ENCODE measurements at places on chromosomes 16 and 17. TPM values are rescaled to one million over a fixed set of nuclear protein-coding genes. Genes with fewer than 3 reads are reported as not detected.

Gene TMEM132E
- 0.25 TPM for total RNA-seq

Gene PLD2
- total RNA-seq, result 28.5 TPM

Gene KIAA0513
- 47.7 TPM for total RNA-seq

Gene NDUFAF8
- total RNA-seq, result 202 TPM

Gene TBKBP1
- total RNA-seq, result 14.1 TPM

- no peak for ATAC-seq
These were observed 4.9 kb downstream of the TBX2 start for GRCh38 chr17:61404663-61404912.

DNA sequence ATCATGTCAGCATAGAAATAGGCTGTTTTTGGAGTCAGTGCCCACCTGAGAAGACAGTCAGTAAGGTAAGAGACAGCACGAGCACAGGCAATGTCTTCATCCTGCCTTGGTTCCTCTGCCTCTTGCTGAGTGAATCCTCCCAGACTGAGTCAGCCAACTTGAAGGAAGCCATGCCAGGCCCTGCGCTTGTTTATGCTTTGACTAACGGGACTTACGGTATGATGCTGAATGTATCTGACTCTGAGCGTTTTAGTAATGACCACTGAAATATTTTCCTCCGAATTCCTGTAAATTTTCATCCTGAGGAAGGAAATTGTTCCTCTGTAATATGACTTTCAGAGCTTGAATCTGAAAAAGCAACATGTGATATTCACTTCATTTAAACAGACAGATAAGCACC is 18.0 kb downstream of the C17orf67 start:
- ATAC-seq, result no peak

DNA sequence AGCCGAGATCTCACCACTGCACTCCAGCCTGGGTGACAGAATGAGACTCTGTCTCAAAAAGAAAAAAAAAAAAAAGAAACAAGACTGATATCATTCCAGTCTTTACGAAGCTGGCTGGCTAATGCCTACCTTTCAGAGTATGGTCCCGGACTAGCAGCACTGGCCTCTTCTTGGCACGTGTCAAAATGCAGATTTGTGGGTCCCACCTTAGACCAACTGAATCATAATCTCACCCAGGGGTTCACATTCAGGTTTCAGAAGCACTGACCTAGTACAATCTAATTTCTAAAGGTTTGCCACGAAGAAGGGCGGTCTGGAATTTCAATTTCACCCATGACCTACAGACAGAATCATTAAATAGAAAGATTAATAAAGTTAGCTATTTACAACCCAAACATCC is 43.4 kb upstream of the GRIN2A start:
- ATAC-seq, result no peak

DNA sequence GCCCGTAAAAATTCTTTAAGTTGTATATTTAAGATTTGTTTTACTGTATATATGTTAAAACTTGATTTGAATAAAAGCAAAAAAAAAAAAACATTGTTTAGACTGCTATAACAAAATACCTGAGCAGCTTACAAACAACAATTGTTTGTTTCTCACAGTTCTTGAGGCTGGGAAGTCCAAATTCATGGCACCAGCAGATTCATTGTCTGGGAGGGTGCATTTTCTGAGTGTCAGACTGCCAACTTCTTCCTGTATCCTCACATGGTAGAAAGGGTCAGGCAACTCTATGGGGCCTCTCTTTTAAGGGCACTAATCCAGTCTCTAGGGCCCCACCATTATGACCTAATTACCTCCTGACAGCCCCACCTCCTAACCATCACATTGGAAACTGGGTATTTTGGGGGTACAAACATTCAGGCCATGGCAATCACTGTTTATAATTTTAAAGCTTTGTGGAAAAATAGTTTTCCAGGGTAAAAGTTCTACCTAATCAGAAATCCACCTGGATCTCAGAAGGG is 281.4 kb downstream of the SLC39A11 start:
- ATAC-seq, result no peak

DNA sequence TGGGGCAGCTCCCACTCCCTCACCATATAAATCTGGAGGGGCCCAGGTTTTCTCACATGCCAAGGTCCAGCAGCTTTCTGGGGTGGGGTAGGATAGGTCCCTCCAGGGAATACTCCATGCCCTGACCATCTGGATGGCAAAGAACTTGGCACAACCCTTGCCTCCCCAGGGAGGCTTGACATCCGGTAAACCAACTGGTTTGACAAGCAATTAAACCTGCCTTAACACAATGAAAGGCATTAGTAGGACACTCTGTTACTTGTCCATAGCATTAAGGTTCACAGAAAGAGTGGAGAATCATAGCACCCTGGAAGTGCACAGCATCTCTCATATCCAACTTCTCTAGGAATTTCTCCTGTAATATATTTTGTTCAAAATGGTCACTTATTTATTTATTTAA is 63.9 kb upstream of the MAF start:
- no peak for ATAC-seq

DNA sequence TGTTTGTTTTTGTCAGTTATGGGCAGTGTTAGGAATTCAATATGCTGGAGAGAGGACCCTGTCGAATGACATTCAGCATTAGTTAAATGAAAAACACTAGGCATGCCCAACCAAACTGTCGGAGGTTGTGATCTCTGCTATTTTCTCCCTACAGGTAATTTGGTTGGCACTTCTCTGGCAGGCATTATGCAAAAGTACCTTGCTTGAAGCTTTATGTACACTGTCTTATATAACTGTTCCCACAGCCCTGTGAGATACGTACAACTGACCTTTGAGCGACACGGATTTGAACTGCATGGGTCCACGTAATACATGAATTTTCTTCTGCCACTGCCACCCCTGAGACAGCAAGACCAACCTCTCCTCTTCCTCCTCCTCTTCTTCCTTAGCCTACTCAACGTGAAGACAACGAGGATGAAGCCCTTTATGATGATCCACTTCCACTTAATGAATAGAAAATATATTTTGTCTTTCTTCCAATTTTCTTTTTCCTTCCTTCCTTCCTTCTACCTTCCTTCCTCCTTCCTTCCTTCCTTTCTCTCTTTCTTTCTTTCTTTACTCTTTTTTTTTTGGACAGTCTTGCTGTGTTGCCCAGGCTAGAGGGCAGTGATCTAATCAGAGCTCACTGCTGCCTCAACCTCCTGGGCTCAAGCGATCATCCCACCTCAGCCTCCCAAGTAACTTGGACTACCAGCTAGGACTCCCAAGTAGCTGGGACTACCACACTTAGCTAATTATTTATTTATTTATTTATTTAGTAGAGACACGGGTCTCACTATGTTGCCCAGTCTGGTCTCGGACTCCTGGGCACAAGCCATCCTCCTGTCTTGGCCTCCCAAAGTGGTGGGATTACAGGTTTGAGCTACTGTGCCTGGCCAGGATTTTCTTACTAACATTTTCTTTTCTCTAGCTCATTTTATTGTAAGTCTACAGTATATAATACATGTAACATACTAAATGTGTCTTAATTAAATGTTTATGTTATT is 77.3 kb downstream of the WIPI1 start:
- no peak for ATAC-seq

- no peak for ATAC-seq
These were observed 2.1 kb upstream of the MFAP4 start for GRCh38 chr17:19388791-19389785.

DNA sequence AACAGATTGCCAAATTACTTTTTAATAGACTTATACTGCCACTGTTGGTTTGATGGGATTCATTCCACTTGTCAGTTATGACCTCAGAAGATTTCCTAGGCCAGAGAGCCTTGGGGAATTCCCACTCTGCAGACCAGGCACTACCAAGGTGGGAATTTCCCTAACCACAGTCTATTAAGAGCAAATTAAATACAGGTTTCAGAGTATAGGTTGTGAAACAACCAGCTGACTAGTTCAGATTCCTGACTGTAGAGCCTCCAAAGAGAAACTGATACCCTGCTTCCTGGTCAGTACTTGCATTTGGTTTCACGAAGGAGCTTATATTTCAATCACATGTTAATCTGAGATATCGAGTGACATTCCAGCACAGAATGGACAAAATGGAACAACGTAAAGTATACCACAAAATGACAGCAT is 186.5 kb downstream of the STX8 start:
- ATAC-seq, result peak; percentile 98

DNA sequence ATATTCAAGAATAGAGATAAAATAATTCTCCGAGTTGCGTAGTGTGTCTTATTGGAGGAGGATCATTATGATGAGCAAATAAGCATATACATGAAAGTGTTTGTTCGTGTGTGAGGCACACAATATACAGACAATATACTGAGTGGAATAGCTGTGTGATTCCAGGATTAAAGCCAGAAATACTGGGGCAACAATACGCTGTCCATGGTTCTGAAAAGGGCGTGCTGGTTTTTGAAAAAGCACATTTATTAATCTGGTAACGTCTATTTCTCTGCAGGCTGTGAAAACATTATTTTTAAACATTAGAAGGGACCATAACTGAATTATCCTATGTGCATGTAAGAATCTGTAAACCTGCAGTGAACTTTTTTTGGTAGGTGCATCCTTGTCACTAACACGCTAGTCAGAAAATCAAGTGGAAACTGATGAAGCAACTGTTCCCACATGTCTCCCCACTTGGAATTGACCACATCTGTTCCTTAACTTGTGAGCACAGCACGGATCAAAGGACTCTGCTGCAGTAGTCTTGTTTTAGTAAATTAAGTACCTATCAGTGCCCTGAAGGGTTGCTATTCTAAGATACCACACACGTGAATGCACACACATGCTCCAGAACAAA is 346.0 kb downstream of the GRIN2A start:
- no peak for ATAC-seq

DNA sequence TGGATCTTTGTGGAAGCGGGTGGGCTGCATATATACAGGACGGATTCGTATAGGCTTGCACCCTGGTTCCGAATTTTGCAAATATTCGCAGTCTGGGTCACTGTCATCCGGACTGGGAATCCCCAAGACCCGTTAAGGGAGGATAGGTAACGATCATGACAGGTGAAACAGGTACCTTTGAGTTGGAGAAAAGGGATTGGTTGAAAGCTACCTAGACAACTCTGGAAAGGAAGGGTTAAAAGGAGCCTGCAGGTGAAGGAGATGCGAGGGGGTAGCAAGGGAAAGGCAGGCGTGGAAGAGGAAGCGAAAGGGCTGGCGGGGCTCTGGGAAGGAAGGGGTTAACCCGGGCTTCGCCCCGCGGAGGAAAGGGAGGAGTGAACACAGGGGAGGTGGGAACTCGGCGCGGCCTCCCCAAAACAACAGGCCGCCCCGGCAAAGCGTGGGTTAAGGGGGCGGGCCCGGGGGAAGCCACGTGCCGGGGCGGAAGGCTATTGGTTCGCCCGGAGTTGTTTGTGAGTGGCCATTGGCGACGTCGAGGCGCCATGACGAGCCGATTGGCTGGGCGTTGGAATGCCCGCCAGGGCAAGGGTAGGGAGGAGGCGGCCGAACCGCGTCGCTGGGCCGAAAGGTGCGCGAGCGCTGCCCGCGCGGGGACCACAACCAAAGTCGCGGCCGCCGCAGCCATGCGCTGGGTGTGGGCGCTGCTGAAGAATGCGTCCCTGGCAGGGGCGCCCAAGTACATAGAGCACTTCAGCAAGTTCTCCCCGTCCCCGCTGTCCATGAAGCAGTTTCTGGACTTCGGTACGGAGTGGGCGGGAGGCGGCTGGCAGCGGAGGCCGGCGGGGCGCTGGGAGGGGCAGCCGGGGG is at the start of gene PDK2:
TSS of gene PDK2 (plus strand) at position 599 of the 867 bp plus-strand sequence. CDS start at position 684, 85 bp downstream.
- ATAC-seq, result peak; percentile 96

DNA sequence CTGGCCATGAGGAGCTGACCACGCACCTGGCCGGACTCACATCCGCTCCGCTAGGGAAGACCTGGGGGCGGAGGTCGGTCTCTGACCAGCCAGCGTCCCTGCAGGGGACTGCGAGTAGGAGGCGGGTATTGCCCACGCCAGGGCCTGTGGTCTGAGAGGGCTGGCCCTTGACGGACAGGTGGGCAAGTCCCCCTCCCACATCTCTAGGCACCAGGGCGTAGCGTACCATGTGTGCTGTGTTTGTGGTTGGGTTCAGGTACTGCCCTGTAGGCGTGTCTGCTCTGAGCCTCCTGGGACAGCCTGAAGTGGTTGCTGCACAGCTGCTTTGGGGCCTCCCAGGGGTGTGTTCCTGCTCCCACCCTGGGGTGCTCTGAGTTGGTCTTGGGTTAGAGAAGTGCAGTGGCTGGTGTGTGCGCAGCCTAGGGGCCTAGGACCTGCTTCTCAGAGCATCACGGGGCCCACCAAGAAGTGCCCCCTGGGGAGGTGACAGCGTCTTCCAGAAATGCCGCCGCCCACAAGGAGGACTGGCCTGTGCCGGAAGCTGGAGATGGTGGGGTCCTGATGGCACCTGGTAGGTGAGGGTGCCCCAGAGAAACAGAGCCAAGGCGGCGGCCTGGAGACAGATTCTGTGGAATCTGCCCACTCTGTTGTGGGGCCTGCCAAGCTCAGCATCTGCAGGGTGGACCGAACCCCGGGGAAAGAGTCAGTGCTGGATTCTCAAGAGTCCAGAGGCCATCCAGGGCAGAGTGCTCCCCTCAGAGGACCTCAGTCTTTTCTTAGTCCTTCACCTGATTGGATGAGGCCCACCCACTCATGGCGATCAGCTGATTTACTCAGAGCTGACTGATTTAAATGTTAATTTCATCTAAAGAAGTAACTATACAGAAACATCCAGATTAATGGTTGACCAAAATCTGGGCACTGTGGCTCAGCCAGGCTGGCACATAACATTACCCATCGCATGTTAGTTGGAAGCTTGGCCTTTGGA is 48.3 kb downstream of the WDR45B start:
- peak; percentile 2 for ATAC-seq

- ATAC-seq, result no peak
These were observed 269.7 kb upstream of the MAF start for GRCh38 chr16:79870016-79870886.

DNA sequence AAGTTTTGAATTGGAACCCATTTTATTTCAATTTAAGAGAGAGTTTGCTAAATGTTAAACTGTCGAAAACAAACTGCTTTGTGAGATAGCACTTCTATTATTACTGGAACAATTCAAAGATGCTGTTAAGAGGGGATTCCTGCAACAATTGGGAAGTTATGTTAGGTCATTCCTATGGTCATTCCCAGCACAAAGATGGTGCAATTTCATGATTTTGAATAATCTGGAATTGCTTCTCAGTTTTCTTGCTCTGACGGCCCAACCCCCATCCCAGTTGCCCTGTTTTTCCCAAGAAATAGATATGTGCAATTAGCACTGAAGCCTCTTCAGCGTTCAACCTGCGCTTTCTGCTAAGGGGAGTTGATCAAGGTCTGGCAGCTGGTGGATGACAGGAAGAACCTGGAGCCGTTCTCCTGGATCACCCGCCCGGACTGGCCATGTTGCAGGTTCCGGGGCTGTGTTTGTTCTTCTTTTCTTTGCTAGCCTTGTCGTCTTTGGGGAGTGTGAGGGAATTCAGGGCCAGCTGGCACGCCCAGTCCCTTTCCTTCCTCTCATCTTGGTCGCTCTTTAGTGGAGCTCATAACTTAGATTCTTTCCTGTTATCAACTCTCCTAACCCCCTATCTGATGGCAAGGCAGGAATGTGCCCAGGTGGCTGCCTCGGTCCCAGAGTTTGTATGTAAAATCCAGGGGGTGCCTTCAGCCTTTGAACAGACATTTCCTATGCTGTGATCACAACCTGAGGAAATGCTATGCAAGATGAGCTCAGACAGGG is 29.0 kb upstream of the IRF8 start:
- no peak for ATAC-seq

- ATAC-seq, result no peak
These were observed 13.0 kb upstream of the KRT19 start for GRCh38 chr17:41540921-41541625.

Measured in motor neuron (in vitro differentiated cells).